ENCODE measurements at places on chromosomes 11 and 22.

DNA sequence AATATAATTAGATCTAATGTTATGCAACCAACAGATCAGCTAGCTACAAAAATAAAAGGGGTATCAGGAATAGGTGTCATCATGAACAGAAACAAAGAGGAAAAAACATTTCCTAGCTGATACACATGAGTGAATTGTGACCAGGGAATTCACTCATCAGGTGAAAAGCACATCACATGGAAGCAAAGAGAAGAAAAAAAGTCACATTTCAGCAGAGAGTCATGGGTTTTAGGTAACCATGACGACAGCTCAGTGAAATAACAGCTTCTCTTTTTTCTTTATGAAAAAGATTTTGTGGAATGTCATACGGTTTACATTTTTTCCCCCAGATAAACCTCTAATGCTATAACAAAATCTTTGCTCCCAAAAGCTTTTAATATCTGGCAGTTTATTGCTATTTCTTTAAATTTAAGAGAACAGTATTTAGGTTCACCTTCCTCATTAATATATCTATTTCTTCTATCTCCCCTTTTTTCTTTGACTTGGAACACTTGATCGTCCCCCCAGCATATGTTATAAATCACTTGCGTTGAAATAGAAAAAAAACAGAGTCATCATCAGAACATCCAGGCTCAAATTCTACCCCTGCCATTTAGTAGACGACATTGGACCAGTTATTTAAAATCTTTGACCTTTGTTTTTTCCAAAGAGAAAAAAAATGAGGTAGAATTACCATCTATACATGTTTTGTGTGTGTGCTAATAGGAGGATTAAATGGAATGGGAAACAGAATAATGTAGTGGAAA lies 5.3 kb downstream of the TYR start:
- DNase-seq, result no peak

GRCh38 chr11:23673366-23673765 lies 813.1 kb upstream of the CCDC179 start:
- DNase-seq, result no peak

DNA sequence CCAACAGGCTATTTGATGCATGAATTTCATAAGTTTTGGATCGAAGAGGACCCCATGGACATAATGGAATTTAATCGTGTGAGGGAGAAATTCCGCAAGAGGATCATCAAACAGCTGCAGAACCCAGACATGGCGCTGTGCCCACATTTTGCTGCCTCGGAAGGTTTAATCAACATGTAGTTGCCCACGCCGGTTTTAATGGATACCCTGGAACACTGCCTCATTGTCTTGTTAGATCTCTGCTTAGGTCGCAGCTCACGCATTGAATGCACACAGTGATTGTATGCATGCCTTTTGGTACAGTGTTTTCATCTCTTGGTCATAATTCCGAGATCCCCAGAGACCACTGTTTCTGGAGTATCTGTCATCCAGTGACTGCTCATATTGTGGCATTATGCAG lies 46.8 kb downstream of the SLN start:
- no peak for DNase-seq

- DNase-seq, result no peak
These were observed 15.0 kb upstream of the MOB2 start for GRCh38 chr11:1501421-1502167.

DNA sequence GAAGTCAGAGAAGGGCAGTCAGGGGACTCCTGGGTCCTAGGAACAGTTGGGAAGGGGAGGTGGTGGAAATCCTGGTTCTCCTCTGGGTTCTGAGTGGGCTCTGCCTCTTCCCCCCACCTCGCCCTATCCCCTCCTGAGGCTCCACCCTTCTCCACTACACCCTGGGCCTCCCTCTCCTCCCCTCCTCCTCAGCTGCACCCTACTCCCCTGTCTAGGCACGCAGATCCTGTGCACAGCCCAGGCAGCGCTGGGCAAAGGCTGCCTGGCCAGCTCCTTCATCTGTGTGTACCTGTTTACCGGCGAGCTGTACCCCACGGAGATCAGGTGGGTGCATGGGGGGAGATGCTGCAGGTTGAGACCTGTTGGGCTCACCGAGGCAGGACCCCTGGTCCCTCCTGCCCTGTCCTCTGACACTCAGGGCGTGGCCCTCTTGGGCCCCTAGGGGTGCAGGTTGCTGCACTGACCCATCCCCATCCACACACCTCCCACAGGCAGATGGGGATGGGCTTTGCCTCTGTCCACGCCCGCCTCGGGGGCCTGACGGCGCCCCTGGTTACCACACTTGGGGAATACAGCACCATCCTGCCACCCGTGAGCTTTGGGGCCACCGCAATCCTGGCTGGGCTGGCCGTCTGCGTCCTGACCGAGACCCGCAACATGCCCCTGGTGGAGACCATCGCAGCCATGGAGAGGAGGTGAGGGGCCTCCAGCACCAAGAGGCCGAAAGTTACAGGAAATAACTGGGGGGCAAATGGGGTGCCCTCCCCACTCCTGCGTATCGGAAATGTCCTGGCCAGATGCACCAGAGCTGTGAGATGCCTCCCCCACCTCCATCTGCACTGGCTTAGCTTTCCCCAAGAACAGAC lies 25.3 kb upstream of the POLA2 start:
- no peak for DNase-seq

DNA sequence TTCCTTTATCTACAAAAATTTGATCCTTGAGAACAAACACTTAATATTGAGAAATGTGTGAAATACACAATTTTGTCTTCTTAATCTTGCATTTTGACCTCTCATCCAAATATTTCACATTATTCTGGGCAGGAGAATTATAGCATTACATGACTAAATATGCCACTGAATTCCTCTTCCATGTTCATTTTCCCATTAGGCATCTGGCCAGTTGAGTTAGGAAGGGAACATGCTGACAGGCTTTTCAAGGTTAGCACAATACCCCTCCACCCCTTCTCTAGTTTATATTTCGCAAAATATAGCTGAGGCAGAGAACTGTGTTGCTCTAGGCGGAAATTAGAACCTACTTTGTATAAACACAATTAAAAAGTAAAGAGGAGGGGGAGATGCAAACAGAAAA lies 271.7 kb upstream of the ZC3H12C start:
- no peak for DNase-seq

GRCh38 chr11:82720267-82721065 lies 13.2 kb downstream of the FAM181B start:
- no peak for DNase-seq

DNA sequence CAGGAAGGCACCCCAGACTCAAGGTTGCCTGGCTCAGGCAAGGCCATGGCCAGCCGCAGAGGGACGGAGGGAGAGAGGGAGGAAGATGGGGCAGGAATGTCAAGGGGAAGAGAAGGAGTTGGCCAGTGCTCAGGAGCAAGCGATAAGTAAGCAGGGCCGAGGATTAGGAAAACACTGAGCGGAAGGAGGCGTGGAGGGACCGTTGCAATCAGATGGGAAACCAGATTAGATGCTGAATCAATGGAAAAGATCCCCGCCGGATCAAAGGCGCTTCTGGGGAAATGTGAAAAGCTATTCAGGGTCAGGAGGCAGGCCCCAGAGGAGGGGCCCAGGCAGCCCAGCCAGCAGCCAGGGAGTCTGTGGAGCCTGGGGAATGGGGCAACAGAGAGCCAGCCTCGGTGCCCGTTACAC lies 26.6 kb upstream of the MYEOV start:
- DNase-seq, result no peak

- DNase-seq, result no peak
These were observed at the start of gene ALDH3B2 for GRCh38 chr11:67674442-67674871. TSS of gene ALDH3B2 (minus strand) at chr11:67674623. CDS start at chr11:67666935, 7,688 bp downstream.

DNA sequence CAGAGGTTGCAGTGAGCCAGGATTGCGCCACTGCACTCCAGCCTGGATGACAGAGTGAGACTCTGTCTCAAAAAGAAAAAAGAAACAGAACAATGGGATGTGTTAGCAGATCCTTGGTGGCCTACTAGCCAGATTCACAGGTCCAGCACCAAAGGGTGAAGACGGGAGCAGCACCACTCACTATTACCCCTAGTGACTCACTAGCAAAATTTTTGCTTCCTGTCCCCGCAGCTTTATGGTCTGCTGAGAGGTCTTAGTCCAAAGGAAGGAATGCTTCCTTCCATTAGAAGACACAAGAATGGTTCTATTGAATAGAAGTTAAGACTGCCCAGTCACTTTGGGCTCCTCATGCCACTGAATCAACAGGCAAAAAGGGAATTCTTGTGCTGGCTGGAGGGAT lies 35.9 kb upstream of the NUP50 start:
- no peak for DNase-seq

GRCh38 chr11:11496879-11497278 lies 124.9 kb downstream of the GALNT18 start:
- DNase-seq, result no peak

DNA sequence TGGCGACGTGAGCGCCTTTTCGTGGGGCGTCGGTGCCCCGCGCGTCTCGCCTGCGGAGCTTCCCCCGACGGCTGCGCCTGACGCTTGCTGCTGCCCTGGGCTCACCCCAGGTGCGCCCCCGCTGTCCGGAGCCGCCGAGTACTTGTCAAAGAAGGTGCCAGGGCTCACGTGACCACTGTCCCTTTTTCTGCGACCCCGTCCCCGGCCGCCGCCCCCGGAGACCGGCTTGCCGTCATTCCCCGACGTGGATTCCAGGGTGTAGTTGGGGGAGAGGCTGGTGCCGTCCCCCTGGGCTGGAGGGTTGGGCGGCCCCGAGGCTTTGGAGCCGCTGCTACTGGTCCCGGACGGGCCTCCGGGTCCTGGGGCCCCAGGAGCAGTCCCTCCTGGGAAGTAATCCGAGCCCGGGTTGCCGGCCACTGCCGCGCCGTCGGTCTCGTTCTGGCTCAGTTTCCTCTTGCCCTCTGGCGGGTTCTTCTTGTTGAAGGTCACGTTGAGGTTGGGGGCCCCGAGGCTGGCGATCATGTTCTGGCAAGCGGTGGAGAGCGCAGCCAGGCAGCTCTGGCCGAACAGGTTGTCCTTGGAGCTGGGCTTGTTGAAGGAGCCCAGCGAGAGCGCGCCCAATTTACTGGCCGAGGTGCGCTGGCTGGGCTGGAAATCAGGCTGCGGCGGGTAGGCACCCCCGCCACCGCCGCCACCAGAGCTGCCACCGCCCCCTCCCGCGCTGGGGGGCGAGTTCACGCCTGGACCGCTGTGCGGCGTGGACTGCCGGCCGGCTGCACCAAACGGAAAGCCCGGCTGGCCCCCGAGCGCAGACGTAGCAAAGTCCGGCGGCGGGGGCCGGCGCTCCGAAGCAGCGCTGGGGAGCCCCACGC lies 3.8 kb downstream of the MN1 start:
- no peak for DNase-seq

GRCh38 chr11:71193431-71193830 lies 58.9 kb downstream of the SHANK2 start:
- no peak for DNase-seq

DNA sequence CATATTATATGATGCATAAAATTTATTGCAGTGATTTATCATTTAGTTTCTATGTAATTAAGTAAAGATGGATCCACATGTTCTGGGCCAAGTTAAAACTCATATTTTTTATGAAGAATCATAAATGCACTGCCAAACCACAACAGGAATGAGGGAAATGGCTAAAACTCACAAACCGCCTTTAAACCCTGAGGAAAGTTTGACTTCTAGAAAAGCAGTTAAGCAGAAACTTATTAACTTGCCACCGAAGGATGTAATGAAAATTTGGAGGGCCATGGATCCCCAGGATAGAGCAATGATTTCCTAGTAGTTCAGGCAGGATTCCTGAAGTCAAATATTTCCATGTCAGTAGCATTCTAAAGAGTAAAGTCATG lies 218.3 kb upstream of the CTSC start:
- no peak for DNase-seq

- peak; percentile 16 for DNase-seq
These were observed 123.3 kb upstream of the CRYBB3 start for GRCh38 chr22:25076336-25076735.

DNA sequence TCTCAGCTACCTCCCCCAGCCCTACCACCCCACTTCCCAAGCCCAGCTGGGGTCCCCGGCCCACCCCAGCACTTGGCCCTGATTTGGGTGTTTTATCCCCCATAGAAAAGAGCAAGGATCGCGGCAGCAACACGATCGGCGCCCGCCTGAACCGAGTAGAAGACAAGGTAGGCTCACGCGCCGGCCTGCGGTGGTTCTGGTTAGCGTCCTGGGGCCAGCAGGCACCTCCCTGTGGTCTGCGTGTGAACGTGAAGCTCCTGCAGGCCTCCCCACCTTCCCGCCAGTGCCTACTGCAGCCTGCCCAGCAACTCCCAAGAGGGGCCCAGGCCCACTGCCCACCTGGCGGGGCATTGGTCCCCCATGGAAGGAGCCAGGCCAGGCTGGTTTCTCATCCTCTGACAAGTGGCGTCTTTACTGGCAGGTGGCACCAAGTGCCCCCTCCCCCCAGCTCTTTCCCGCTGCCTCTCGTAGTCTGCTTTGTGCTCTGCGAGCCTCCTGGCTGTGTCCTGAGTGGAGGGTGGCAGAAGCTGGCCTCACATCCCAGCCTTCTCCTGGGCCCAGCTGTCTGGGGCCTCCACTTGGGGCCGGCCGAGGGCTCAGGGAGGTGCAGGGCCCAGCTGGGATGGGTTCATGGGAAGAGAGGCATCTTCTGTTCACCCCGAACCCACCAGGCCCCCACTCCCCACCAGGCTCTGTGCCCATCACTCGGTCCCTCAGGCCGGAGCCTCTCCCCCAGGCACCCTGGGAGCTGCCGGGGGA lies 78.3 kb upstream of the KCNQ1OT1 start:
- DNase-seq, result no peak

GRCh38 chr11:74780248-74781005 lies 31.8 kb downstream of the RNF169 start:
- DNase-seq, result no peak

DNA sequence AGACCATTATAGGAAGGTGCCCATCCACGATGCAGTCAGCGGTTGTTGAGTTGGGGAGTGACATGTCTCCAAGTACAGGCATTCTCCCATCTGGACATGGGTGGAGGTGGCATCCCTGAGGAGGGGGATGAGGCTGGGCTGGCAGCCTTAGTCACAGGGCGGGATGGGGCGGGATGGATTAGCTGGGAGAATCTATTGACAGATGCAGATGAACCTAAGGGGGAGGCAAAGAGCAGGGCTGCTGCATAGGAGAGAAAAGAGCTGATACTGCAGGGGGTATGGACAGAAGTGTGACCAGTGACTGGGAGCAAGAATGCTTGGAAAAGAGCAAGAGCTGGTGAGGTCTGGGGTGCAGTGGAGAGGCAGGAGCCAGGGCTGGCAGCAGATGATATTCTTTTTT lies 42.7 kb downstream of the SCN3B start:
- DNase-seq, result no peak

GRCh38 chr11:66818231-66818955 lies 24.8 kb upstream of the RCE1 start:
- DNase-seq, result no peak

- DNase-seq, result no peak
These were observed 4.7 kb upstream of the JAM3 start for GRCh38 chr11:134063991-134064747.

GRCh38 chr11:34836958-34837856 lies 79.0 kb downstream of the APIP start:
- no peak for DNase-seq

DNA sequence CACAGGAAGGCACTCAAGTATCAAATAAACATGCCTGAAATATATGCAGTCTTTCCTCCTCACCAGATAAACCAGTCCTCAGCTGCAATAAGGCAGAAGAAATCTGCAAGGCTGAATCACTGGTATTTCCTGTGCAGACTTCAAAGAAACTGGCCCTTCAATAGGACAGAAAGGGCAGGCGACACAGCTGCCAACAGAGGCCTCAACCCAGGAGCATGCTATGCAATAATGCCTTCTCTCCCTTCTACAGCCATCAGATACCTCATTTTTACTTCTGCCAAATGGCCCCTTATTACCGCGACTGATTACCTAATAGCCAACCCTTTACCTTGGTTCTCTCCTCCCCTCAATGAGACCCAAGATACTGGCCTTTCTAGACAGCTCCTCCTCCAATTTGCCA lies 8.0 kb downstream of the NUMA1 start:
- no peak for DNase-seq

- DNase-seq, result no peak
These were observed 197.9 kb downstream of the NXPE2 start for GRCh38 chr11:114876234-114876633.

All from CD4-positive, alpha-beta T cell treated with Interleukin-6 at 100 ng/mL for 8 hours (primary cell).